ENCODE measurements at places on chromosomes 12 and 14. TPM values are rescaled to one million over a fixed set of nuclear protein-coding genes. Genes with fewer than 3 reads are reported as not detected.

LTB4R2 gene
- total RNA-seq, result 2.7 TPM

LAG3 gene
- total RNA-seq, result 0.14 TPM

PAX9 gene
- total RNA-seq, result 0.09 TPM

TMEM117 gene
- total RNA-seq, result 8.2 TPM

APOF gene
- total RNA-seq, result not detected

VRTN gene
- total RNA-seq, result not detected

GSKIP gene
- 25.6 TPM for total RNA-seq

PLEK2 gene
- 3.0 TPM for total RNA-seq

PTHLH gene
- total RNA-seq, result 2.0 TPM
